ENCODE measurements at places on chromosomes 11 and 22.

DNA sequence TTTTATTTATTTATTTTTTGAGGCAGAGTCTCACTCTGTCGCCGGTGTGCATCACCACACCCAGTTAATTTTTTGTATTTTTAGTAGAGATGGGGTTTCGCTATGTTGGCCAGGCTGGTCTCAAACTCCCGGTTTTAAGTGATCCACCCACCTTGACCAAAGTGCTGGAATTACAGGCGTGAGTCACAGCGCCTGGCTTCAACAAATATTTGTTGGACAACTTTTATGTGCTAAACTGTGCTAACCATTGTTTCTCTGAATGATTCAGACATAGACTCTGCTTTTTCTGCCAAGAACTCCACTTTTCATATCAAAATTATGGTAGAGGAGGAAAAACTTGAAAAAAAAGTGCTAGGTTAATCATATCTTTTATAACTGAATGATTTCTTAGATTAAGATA lies 36.3 kb downstream of the MMP7 start:
- no peak for DNase-seq

DNA sequence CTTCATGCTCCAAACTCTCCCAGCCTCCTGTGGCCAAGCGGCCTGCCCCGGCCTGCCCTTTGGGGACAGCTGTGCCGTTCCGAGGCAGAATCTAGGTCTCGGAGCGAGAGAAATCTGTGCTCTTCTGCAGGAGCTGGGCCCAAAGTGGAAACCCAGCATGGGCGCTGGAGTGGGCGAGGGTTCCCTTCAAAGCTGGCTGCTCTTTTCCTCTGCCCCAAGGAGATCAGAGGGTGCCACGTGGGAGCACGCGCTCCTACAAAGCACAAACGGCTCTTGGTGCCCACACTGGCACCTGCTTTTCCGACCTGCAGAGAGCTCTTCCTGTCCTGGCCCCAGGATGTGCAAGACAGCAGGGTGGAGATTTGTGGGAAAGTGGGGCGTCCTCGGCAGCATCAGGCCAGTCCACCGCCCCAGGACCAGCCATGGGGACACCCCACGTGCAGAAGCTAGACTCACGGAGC lies 6.9 kb downstream of the OSBPL5 start:
- DNase-seq = no peak

DNA sequence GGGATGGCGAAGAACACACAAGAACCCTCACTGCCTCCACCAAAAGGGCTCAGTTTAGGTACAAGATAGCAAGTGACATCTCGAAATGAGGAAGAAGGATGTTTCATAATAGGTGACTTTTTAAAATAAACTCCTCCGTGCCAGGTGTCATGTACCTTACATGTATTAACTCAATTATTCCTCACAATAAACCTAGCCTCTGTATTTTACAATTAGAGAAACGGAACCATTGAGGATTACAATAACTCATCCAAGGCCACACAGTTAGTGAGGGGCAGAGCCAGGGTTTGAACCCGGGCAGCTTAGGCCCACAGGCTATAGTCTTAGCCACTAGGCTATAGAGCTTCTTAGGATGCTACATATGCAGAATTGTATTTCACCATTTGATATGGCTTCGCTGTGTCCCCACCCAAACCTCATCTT lies 965 bp upstream of the PAMR1 start:
- no peak for DNase-seq

DNA sequence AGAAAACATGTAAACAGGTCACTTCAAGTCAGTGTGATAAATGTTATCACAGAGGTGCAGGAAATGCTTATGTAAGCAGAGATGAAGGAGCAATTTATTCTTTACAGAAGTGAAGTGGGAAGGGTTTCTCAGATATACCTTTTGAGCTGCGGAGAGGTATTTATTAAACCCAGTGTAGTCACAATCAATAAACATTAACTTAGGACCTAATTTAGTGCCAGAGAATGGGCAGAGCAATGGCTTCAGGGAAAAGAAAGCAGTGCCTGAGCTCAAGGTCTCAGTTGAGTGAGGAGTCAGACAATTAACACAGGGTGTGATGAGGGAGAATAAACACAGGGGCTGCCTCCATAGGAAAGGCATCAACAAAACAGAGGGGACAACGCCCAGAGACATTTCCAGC lies 1.9 kb downstream of the MS4A5 start:
- DNase-seq = no peak

GRCh38 chr11:2584434-2584811 lies 115.4 kb downstream of the KCNQ1OT1 start:
- no peak for DNase-seq

- no peak for DNase-seq
Measured at GRCh38 chr22:17810570-17811116, 36.4 kb upstream of the BID start.

- DNase-seq = no peak
Measured at GRCh38 chr22:32729412-32729811, 72.1 kb upstream of the TIMP3 start.

GRCh38 chr22:44538051-44538450 lies 40.0 kb upstream of the RTL6 start:
- DNase-seq = no peak

DNA sequence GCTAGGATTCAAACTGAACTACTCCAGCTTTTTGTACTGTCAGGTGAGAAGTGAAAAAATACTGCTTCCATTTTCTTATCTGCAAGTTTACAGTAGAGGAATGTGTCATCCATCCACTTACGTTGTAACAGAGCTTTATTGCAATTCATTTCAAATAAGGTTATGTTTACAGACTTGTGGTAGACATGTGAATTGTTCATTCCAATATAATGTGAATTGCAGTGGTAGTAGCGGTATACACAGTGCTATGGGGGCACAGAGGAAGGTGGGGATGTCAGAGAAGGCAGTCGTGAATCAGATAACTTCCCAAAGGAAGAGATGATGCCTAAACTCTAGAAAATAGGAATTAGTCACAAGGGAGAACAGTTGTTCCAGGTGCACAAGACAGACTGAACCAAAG lies 42.5 kb downstream of the CEP57 start:
- no peak for DNase-seq

GRCh38 chr11:69316956-69317355 lies 23.0 kb downstream of the MYEOV start:
- DNase-seq = no peak

DNA sequence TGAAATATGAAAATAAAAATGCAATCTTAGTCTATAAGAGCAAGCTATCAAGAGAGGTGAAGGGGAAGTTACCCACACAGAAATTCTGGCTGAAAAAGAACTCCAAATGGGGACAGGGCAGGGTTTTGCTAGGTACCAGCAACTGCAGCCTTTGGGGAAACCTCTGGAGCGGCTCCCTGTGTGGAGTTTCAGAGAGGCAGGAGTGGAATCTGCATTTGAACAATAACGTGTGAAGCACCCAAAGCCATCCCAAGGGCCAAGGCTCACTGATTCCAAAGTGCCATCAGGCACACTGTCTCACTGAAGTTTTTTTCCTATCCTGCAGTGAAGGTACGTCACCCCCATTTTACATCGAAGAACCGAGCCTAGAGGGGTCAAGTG lies 87.8 kb downstream of the KCNC1 start:
- DNase-seq = no peak

GRCh38 chr22:46432164-46433068 lies 96.9 kb downstream of the TRMU start:
- DNase-seq = peak; percentile 5

DNA sequence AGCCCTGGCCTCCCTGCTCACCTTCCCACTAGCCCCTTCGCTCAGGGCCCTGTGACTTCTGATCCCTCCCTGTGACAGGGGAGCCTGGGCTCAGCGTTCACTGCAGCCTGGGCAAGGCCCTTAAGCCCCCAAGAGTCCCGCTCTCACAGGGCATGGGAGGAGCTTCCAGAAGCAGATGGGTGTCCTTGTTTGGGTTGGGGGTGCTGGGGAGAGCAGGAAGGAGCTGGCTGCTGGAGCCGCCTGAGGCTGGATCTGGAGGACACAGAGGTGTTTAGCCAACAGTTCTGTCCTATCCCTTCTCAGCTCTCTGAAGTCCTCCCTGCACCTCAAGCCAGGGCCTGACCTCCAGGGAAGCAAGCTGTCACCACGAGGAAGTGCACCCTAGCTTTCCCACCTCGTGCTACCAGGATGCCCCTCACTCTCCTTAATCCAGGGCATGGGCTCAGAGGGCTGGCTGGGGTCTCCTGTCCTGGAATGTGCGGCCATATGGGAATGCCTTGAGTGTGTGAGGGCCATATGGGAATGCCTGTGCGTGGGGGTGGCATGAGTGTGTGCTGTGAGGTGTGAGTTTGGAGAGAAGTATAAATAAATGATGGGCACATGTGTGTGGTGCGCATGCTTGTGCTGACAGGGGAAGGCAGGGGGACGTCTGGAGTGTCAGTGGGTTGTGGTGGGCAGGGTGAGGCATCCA lies 25.0 kb upstream of the TUB start:
- DNase-seq = no peak
